Right hindlimb (tissue), 1 donor: ENCODE measurements at places on chromosomes 13 and 19.

- DNase-seq: no peak
Measured at GRCh38 chr19:1492474-1493006, 1.6 kb downstream of the REEP6 start.

DNA sequence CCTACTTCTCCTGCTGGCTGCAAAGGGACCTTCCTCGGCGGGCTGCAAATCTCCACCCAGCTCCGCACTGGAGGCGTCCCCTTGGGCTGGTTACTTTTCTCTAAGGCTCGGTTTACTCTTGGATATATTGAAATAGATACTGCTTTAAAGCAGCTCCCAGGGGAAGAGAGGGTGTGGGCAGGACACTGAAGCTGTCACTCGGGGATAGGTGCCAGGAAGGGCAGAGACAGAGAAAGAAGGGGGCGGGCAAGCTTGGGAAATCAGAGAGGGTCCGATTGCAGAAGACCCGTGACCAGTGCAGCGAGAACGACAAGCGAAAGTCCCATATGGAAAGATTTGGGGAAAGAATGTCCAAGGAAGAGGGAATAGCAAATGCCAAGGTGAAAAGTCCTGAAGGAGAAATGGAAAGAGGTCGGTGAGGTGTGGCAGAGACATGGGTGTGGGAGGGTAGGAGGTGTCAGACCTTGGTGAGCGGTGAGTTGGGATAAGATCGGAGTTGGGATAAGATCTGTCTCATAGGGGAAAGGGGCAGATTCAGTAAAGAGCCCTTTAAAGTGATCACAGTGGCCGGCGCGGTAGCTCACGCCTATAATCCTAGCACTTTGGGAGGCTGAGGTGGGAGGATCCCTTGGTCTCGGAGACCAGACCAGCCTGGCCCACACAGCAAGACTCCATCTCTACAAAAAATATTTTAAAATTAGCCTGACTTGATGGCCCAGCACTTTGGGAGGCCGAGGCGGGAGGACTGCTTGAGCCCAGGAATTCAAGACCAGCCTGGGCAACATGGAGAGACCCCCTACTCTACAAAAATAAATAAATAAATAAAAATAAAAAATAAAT lies 618 bp downstream of the THSD8 start:
- no peak for DNase-seq

GRCh38 chr19:8331263-8331845 lies 10.1 kb downstream of the RPS28 start:
- no peak for DNase-seq

DNA sequence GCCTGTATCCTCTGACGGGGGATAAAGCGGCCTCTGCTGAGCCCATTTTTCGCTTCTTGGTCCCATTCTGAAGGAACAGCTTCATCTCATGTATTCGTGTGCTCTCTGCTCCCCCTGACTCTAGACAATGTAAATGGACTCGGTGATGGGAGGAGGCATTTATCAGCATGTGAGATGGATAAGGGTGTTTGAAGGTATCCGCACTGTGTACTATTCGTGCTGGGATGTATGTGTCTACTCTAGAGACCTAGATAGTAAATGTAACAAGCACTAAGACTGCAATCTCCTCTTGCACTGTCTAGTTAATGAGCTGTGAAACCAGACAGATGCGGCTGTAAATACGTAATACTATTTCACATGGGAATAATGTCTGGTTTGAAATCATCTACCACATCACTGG lies 134.6 kb upstream of the ARGLU1 start:
- DNase-seq: no peak

DNA sequence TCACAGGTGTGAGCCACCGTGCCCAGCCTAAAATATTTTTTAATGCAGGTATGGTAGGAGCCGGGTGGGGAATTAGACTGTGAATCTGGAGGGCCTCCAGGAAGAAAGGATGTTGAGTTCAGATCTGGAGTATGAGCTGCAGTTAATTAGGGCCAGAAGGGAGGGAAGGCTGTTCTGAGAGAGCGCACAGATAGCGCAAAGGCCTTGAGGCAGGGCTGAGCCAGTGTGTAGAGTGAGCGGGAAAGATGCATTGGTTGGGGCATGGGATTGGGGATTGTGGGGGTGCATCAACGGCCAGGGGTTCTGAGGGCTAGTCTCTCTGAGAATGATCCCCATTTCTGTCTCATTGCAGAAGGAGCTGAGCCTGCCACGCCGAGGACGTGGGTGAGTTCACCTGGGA lies 9.7 kb downstream of the MAST3 start:
- DNase-seq: no peak

GRCh38 chr19:2315121-2315817 lies 7.3 kb upstream of the LINGO3 start:
- DNase-seq: no peak

- DNase-seq: peak; percentile 86
Measured at GRCh38 chr13:26051657-26052311, at the start of gene SHISA2. TSS of gene SHISA2 (minus strand) at chr13:26052016. CDS start at chr13:26050975, 1,041 bp downstream.
